ENCODE measurements at places on chromosomes 7 and 10. TPM values are rescaled to one million over a fixed set of nuclear protein-coding genes. Genes with fewer than 3 reads are reported as not detected.

Gene FAM53B
- 8.7 TPM for total RNA-seq

Gene SUFU
- 2.7 TPM for total RNA-seq

Gene C7orf33
- total RNA-seq = not detected

Gene IGFBP3
- 21.9 TPM for total RNA-seq

Gene SLC35G1
- total RNA-seq = 4.9 TPM

Gene CDHR1
- total RNA-seq = 0.50 TPM

Gene FGFR2
- total RNA-seq = 32.5 TPM

- peaks cover 4% of the 10 kb centered on the region for H3K36me3 ChIP-seq
- no peaks in the 10 kb centered on the region for H3K27me3 ChIP-seq
- H3K4me3 ChIP-seq = no peak overlapping the region
- peak overlapping the region; percentile 66 for H3K27ac ChIP-seq
- H3K4me1 ChIP-seq = peaks cover 14% of the 10 kb centered on the region
These were observed 954 bp downstream of the FSCN3 start for GRCh38 chr7:127594490-127594889.

DNA sequence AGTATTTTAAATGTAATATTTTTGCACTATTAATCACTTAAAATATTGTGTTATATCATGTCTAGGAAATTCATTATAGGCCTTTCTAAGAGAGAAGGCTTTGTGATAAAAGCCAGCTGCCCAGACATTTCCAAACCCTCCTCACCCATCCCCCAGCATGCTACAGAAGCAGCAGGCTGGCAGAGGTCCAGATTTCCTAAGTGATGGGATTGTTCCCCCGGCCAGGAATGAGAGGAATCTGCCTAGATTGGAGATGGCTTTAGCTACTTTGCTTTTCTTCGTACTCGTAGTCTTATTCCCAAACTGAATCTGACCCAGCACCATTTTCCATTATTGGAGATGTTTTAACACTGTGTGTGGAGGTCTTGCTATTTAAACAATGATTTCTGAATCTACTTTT, 29.4 kb downstream of the CDK14 start:
- H3K36me3 ChIP-seq = no peaks in the 10 kb centered on the region
- no peak overlapping the region for H3K27ac ChIP-seq
- no peak overlapping the region for H3K4me3 ChIP-seq
- peak; percentile 31 for DNase-seq
- no peaks in the 10 kb centered on the region for H3K27me3 ChIP-seq

DNA sequence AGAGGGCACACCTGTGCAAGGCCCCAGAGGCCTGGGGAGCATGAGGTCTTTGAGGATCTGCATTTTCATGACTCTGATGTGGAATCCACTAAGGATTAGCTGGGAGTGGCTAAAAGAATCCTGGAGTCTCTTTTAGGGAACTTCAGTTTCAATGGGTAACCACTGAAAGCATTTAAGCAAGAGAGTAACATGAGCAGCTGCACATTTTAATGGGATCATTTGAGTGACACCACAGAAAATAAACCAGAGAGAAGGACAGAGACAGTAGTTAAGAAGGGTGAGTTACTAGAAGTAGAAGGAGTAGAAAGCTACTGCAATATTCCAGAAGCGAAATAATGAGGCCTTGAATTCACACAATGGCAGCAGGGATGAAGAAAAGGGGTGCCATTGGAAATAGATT, 5.2 kb downstream of the GOT1 start:
- no peak overlapping the region for H3K4me3 ChIP-seq
- peaks cover 6% of the 10 kb centered on the region for H3K4me1 ChIP-seq
- H3K27me3 ChIP-seq = no peaks in the 10 kb centered on the region
- no peak for DNase-seq
- H3K27ac ChIP-seq = no peak overlapping the region
- H3K36me3 ChIP-seq = no peaks in the 10 kb centered on the region

DNA sequence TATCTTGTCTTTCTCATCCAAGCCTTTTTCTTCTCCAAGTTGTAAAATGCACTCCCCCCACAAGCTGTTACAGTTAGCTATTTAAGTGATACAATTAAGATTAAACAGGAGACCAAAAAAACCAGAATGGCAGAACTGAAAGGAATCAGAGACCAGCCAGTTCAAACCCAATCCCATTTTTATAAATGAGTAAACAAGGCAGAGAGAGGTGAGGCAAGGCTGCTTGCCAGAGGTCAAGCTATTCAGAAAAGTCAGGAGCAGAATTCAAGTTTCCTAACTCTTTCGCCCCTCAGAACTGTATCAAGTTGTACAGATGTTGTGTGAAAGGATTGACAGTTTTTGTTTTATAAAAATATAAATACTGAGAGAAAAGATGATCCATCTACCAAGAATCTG, 90.2 kb downstream of the ZFAND4 start:
- H3K27me3 ChIP-seq = no peaks in the 10 kb centered on the region
- H3K4me1 ChIP-seq = peaks cover 26% of the 10 kb centered on the region
- H3K36me3 ChIP-seq = no peaks in the 10 kb centered on the region
- no peak for DNase-seq

DNA sequence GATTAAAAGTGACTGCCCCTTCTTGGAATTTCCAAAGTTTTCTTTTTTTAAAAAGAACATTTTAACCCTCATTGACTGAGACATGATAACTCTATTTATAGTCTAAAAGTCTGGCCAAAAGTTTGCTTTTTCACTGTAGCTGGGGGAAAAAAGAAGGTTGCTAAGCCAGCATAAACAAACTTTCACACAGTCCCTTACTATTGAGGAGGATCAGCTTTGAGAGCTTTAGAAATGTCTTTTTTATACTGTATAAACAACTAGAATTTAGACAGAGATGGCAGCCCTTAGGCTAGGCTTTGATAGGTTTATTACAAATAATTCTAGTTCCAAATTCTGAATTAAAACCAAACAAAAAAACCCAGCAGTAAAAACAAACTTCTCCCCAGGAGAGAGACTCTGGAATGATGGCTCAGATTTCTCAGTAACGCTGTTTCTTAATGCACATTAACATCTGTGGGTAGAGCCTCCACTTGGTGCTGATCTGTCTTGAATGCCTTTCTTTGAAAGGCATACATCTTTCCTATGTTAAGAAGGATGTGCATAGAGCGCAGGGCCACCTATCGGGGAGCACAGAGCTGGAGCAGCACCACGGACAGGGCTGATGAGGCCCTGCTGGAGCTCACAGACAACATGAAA, 100.9 kb upstream of the PDLIM1 start:
- no peaks in the 10 kb centered on the region for H3K36me3 ChIP-seq
- no peak overlapping the region for H3K27ac ChIP-seq
- no peak overlapping the region for H3K4me3 ChIP-seq
- no peaks in the 10 kb centered on the region for H3K27me3 ChIP-seq
- DNase-seq = no peak
- H3K4me1 ChIP-seq = peaks cover 17% of the 10 kb centered on the region

- DNase-seq = peak; percentile 13
- H3K27me3 ChIP-seq = peaks cover 60% of the 10 kb centered on the region
- H3K27ac ChIP-seq = no peak overlapping the region
- no peaks in the 10 kb centered on the region for H3K36me3 ChIP-seq
- peaks cover 14% of the 10 kb centered on the region for H3K4me1 ChIP-seq
These were observed 7.0 kb upstream of the HOXA11 start for GRCh38 chr7:27191833-27192545.

DNA sequence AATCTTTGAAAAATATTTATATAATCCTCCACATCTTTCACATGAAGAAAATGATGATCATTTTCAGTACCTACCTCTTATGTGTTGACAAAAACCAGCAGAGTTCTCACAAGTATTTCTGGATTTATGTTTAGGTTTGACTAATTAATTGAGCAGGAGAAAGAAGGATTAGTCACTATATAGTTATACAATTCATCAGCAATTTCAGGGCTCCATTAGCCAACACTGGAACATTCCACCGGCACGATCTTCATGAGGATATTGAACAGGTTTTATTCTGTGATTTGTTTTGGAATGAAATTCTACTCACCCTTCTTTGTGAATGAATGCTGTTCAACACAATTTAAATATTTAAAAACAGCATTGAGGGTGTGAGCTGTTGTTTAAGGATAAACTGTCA, 163.2 kb downstream of the SEM1 start:
- H3K27ac ChIP-seq = no peak overlapping the region
- no peaks in the 10 kb centered on the region for H3K36me3 ChIP-seq
- no peaks in the 10 kb centered on the region for H3K27me3 ChIP-seq
- no peak overlapping the region for H3K4me3 ChIP-seq

- no peaks in the 10 kb centered on the region for H3K36me3 ChIP-seq
These were observed 53.0 kb downstream of the SH2D4B start for GRCh38 chr10:80590585-80591125.

DNA sequence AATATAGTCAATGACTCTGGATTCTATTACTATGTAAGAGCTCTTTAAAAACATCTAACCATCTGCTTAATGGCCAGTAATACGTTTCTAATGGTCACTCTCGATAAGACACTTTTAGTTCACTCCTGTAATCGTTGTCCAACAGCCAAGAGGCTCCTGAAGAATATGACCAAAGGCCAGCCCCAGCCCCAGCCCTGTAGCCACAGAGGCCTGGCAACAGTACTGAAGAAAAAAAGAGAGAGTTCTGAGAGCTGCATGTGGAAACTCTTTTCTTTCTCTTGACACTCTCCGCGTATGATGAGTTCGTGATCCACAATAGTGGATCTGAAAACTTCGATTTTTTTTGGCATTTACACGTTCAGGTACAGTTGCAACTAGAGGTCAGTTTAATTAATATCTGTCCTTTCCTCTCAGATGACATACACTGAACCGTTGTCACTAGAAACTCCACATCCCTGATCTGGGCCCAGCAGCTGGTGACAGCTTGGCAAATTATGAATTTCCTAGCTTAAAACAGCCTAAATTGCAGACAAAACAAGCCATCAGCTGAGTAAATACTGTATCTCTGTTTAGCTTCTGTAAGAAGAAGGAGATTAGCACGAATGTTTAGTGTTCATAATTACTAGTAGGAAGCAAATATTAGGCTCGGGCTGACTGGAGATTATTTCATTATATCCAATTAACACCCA, 456.7 kb downstream of the LRMDA start:
- H3K36me3 ChIP-seq = no peaks in the 10 kb centered on the region
- H3K4me1 ChIP-seq = no peaks in the 10 kb centered on the region
- DNase-seq = no peak
- no peaks in the 10 kb centered on the region for H3K27me3 ChIP-seq
- H3K4me3 ChIP-seq = no peak overlapping the region

DNA sequence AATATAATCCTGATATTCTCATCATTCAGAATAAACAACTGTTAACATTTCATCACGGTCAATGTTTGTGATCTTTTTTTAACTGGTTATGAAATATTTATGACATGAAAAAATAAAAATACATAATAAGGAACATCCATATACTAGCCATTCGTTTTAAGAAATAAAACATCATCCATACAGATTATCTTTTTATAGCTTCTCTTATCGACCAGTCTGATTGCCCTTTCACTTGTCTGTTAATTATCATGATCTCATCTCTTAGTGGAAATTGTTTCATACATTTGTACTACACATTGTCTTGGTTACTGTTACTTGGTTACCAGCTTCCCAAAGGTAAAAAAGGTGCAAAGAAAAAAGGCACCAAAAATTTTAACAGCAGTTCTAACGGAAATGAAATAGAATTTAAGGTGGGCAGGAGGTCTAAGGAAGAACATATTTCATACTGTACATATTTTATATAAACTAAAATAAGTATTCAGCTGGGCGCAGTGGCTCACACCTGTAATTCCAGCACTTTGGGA, 8.4 kb downstream of the ARHGAP21 start:
- no peaks in the 10 kb centered on the region for H3K27me3 ChIP-seq
- H3K27ac ChIP-seq = no peak overlapping the region
- DNase-seq = no peak
- H3K36me3 ChIP-seq = no peaks in the 10 kb centered on the region
- H3K4me1 ChIP-seq = peaks cover 39% of the 10 kb centered on the region
- no peak overlapping the region for H3K4me3 ChIP-seq

DNA sequence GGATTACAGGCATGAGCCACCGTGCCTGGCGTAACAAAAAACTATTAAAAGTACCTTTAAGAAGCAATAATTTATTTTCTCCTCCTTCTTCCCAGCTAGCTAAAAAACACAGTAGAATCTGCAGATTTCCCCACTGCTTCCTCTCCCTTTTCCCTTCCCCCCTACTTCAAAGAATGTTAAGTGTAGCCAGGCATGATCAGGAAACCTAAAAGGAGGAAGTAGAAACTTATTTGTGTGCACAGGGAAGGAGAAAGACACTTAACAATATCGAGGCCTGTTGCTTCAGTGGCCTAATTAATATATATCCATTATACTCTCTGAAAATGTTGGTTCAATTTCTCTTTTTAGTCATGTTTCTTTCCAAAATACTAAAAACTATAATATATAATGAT, 127.7 kb downstream of the NRBF2 start:
- no peak for DNase-seq
- H3K4me3 ChIP-seq = no peak overlapping the region
- H3K36me3 ChIP-seq = no peaks in the 10 kb centered on the region
- H3K4me1 ChIP-seq = peaks cover 33% of the 10 kb centered on the region
- no peaks in the 10 kb centered on the region for H3K27me3 ChIP-seq
- no peak overlapping the region for H3K27ac ChIP-seq

DNA sequence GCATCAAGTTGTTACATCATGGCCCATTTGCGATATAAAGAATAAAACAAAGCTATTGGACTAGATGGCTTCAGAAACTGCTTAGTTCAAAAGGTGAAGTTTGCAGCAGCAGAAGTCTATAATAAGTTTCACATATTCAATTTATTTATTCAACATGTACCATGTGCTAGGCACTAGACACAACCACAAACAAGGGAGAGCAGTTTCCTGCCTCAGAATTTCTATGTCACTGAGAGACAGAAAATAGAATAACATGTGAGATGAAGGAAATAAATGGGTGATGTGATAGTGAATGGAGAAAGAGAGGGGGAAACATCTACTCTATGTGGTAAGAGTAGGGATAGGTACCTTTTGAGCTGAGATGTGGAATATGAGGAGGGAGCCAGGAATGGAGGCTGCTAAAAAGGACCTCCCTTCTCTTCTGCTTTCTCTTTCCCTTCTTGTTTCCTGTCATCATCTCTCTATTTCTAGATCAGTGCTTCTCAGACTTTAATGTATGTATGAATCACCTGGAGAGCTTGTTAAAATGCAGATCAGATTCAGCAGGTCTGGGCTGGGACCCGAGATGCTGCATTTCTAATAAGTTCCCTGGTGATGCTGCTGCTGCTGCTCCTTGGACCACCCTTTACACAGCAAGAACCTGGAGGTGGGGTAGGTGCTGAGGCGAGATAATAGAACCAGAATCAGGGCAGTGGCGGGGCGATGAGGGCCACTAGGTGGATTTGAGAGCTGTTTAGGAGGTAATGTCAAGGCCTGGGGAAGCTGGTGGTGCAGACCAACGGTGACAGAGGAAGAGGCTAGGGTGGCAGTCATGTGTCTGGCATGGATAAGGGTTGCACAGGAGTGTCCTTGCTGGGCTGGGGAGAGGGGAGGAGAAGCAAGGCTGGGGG, 13.7 kb upstream of the INMT start:
- no peak for DNase-seq
- no peaks in the 10 kb centered on the region for H3K4me1 ChIP-seq
- no peak overlapping the region for H3K4me3 ChIP-seq
- no peaks in the 10 kb centered on the region for H3K36me3 ChIP-seq
- no peak overlapping the region for H3K27ac ChIP-seq
